ENCODE measurements at places on chromosomes 2 and 18. TPM values are rescaled to one million over a fixed set of nuclear protein-coding genes. Genes with fewer than 3 reads are reported as not detected.

CELF4 gene
- total RNA-seq: not detected

AQP4 gene
- not detected for total RNA-seq

SPHKAP gene
- not detected for total RNA-seq

CTLA4 gene
- not detected for total RNA-seq

DNA sequence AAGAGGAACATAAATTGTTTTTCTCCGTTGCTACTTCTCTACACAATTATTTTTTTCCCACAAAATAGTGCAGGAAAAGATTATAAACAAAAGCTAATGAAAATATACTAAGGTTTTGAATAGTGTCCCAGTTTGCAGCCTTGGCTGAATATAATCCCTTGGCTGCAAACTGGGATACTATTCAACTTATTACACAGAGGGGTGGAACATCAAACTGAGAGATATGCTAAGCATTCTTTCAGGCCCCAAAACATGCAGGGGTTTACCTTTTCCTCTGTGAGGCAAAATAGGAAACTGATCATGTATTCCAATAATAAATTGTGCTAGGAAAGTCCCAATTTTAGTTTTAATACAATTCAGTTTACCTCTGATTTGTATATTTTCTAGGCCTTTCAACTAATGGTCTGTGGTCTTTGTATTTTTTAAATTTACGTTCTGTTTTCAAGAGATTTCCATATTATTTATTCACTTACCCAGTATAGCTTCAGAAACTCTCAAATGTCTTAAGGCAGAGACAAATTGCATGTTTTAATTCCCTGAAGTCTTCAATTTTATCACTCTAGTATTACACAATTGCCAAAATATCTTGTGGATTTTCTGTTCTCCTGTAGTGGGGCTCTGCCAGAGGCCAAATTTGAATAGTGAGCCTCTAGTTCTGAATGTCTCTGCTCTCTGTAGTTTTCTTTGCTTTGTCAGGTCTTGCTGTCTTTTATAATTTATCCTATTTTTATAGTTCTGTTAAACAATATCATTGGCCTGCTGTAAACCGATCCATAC lies 63.9 kb downstream of the PPP1R1C start:
- no peak for DNase-seq

DNA sequence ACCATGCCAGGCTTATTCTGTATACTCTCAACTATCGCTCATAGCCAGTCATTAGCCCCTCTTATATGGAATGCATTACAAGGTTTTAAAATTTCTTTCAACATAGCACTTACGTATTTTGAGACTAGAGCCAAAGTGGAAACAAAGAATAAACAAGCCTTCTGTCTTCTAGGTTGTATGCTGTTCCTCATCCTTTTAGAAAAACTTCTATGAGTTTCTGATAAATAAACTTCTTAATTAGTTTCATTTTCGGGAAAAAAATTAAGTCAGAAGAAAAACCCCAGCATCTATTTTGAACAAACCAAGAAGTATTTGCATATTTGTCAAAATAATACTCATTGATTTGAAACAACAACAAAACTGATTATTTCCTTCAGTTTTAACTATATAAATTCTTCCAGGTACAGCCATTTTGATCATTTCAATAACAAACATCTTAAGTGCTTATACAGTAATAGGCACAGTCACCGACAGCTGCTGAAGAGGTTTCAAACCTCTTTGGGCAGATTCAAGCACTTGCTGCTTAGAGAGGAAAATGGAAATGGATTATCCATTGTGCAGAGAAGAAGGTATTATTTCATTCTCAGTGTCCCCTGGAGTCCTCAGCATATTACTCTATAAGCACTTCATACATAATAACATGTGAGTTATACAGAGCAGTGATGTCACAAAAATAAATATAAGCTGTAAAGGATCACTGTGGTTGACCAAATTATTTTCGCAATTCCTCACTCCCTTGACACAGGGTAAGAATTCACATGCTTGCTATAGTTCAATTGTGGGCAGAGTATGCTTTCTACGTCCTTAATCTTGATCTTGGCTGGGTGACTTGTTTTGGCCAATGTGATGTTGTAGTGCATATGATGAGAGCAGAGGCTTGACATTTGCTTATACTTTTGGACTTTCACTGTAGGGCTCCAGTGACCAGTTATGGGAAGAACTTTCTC lies 833.8 kb downstream of the TRIB2 start:
- no peak for DNase-seq

DNA sequence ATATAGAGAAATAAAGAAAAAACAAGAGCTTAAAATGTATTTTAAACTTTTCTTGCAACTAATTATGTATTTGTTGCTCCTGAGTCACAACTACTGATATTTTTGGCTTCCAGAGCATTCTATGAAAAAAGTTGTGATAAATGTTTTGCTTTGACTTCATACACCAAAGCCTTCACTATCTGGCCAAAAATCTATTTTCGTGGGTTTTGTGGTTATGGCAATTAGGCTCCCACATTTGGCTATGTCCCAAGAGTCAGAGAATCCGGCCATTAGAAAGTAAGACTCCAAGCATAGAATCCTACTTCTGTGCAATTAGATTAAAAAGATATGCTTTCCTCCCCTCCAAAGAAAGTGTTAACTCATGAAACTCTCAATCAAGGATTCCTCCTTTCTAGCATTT lies 1456.1 kb upstream of the ACVR2A start:
- no peak for DNase-seq

- no peak for DNase-seq
These were observed 19.7 kb upstream of the NYAP2 start for GRCh38 chr2:225379856-225380255.

DNA sequence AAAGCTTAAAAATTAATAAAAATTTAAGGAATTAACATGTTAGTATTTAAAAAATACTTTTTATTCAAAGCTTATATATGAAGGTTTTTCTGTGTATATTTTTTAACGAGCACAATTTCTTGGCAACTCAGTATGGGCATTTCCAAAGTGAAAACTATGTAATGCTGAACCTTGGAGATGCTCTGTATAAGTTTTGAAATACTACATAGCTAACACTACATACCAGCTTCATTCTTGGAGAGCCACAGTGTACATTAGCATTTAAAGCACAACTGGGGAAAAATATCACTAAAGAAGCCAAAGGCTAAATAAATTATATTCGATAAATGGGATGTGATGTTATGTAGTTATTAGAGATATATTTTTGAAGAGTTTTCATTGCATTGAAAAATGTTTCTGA lies 446.5 kb downstream of the CCDC85A start:
- no peak for DNase-seq

DNA sequence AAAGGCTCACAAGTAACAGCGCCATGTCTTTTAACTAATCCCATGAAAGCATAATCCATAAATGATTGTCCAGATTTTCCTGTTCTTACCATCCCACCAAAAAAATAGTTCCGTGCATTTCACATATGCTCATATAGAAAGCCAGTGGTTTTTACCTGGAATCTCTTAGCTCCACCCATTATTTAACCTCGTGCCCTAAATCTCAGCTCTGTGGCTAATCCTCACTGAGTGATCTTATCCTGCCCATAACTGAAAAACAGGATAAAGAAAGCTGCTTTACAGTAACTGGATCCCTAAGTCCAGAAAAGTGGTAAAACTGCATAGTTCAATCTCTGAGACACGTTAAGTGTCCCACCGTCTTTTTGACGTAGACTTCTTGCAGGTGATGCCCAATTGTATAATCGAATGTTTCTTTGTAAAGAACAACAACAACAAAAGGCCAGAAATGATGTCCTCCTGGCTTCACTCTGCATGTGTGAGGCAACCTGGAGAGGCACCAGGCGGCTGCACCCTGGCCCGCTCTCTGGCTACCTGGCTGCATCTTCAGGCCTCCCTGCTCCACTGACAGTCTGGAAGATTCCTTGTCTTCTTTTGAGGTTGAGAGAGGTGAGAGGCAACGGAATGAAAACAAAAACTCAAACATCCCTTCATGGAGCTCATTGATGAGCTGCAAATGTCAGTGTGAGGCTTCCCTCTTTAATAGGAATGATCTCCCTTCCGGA lies 38.6 kb downstream of the FEZ2 start:
- no peak for DNase-seq

DNA sequence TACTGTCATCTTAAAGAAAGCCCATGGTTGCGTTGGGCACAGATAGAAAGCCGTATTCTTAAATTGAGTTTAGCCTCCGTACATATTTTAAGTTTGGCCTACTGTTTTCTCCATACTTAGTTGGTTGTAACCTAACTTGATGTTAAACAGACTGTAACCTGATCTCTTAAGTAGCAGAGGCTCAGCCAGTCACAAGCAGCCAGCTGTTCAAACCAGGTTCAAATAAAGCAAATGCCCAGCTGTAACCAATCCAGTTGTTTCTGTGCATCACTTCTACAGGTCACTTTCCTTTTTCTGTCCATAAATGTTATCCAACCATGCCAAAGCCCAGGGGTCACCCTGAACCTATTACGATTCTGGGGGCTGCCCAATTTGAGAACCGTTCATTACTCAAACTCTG lies 10.0 kb upstream of the THADA start:
- DNase-seq: no peak
